ENCODE measurements at places on chromosomes 1 and 21. TPM values are rescaled to one million over a fixed set of nuclear protein-coding genes. Genes with fewer than 3 reads are reported as not detected.
A peak's percentile ranks its signal among the peaks of the same experiment; 100 is the strongest.

Gene IQCC
- 0.51 TPM for total RNA-seq

Gene CSF1
- 4.8 TPM for total RNA-seq

Gene CHRM3
- 0.81 TPM for total RNA-seq

Gene IARS2
- 64.7 TPM for total RNA-seq

Gene PGM1
- total RNA-seq: 133 TPM

Gene MATN1
- total RNA-seq: not detected

Gene RGS4
- 3.0 TPM for total RNA-seq

Gene SPRR3
- total RNA-seq: not detected

Gene TFF3
- total RNA-seq: 1.7 TPM

Gene TRIM63
- total RNA-seq: not detected

Gene CCDC181
- total RNA-seq: not detected

Gene CELSR2
- total RNA-seq: 3.3 TPM

Gene OR2G6
- total RNA-seq: not detected

Gene C1QTNF12
- 1.0 TPM for total RNA-seq

Gene TSPAN2
- total RNA-seq: 0.46 TPM

Gene WDR64
- 0.17 TPM for total RNA-seq

Gene TSSK3
- total RNA-seq: 0.55 TPM

Gene CHD1L
- total RNA-seq: 21.7 TPM

Gene AADACL3
- total RNA-seq: not detected

Gene CAMK2N1
- 10.4 TPM for total RNA-seq

Gene PTGER3
- 0.16 TPM for total RNA-seq

- peak; percentile 29 for DNase-seq
Observed at GRCh38 chr1:55155522-55155921, 59.6 kb downstream of the USP24 start.

DNA sequence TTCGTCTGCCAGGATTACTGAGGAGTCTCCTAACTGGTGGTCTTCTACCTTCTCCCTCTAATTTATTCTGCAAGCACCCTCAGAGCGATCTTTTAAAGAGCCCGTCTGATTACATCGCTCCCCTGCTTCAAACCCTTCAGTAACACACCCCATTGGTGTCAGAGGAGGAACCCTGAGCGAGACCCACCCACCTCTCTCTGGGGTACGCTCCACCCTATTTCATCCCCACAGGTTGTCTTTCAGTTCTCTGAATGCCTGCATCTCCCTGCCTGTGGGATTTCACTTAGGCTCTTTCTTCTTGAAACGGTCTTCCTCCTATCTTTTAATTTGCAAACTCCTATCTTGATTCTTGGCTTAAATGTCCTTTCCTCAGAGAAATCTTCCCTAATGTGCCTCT, 39.4 kb downstream of the C1orf21 start:
- no peak for DNase-seq

DNA sequence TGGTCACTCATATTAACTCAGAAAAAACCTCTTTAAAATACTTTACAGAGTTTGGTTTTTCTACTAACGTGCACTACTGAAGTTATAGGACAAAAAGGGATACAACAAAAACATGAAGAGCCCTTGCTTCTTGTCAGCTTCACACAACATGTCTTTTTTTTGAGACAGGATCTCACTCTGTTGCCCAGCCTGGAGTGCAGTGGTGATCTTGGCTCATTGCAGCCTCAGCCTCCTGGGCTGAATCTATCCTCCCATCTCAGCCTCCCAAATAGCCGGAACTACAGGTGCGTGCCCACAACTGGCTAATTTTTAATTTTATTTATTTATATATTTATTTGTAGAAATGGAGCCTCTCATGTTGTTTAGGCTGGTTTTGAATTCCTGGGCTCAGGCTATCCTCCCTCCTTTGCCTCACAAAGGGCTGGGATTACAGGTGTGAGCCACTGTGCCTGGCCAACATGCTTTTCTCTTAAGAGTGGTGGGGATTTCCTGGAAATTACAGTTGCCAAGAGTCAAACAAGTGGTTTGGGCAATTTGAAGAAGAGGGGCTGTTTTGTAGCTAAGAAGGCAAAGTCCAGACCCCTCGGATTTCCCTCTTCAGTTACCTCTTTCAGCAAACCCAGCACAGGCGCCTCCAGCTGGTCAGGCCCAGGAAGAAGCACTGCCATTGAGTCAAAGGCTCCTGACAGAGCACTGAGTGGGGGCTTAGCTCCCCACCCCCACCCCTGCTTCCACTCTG, 6.4 kb upstream of the SMPDL3B start:
- DNase-seq: no peak

- DNase-seq: no peak
Observed at GRCh38 chr1:76929136-76929535, 61.9 kb downstream of the ST6GALNAC5 start.

- DNase-seq: no peak
Observed at GRCh38 chr1:115954684-115955083, 21.6 kb upstream of the SLC22A15 start.

- no peak for DNase-seq
Observed at GRCh38 chr1:27689423-27690173, 17.6 kb upstream of the IFI6 start.

DNA sequence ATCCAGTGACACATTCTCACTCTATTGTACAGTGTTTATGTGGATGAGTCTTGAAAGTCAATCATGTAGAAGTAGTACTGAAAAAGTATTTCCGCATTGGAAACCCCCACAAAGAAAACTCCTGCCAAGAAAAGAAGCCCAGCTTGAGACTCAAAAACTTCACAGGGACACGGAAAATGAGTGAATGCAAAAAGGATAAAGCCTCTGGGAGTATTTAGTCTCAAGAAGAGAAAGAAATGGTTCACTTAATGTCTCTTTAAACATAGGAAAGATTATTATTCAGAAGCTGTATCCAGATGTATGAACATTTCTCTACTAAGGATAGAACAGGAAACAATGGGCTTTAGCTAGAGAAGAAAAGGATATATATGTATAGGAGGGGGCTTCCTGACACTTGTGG, 304.5 kb downstream of the BARHL2 start:
- no peak for DNase-seq

DNA sequence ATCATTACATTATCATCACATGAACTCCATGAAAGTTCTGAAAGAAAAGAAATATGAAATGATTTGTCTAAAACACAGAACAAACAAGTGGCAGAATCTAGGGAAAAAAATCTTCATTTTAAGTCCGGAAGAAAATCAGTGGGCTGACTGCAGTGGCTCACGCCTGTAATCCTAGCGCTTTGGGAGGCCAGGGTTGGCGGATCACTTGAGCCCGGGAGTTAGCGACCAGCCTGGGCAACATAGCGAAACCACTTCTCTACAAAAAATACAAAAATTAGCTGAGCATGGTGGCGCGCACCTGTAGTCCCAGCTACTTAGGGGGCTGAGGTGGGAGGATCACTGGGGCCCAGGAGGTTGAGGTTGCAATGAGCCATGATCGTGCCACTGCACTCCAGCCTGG, 4.8 kb downstream of the FOXJ3 start:
- no peak for DNase-seq

- DNase-seq: no peak
Observed at GRCh38 chr1:31127266-31127665, 61.7 kb upstream of the PUM1 start.

DNA sequence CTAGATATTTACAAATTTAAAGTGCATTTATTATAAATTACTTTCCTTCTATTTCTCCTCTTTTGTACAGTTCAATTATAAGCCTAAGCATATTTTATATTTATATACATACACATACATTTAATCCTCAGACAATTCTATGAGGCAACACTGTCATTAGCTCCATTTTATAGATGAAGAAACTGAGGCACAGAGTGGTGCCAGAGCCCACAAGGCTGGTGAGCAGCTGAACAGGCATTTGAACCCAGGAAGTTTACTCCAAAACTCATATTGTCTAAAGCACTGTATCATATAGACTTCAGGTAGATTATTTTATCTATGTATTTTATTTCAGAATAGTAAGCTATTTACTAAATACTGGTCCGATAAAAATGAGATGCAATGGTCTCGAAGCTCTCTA, 52.3 kb downstream of the PTP4A2 start:
- DNase-seq: no peak

DNA sequence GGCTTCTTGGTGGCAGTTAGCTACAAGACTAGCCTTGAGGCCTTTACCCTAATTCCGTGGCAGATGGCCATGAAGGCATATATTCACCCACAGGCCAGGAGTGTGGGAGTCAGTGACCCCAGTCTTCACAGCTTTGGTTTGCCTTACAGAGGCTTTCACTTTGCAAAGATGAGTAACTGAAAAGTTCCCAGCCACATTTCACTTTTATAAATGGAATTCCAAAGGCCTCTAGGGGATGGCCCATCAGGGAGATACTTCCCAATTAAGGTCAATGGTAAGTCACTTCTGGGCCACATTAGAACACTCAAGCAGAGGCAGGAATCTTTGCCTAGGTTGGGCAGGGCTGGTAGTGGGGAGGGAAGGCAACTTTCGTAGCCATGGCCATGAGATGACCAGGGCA, 13.1 kb upstream of the HEYL start:
- no peak for DNase-seq

- no peak for DNase-seq
Observed at GRCh38 chr1:100834777-100835660, 59.6 kb downstream of the EXTL2 start.

DNA sequence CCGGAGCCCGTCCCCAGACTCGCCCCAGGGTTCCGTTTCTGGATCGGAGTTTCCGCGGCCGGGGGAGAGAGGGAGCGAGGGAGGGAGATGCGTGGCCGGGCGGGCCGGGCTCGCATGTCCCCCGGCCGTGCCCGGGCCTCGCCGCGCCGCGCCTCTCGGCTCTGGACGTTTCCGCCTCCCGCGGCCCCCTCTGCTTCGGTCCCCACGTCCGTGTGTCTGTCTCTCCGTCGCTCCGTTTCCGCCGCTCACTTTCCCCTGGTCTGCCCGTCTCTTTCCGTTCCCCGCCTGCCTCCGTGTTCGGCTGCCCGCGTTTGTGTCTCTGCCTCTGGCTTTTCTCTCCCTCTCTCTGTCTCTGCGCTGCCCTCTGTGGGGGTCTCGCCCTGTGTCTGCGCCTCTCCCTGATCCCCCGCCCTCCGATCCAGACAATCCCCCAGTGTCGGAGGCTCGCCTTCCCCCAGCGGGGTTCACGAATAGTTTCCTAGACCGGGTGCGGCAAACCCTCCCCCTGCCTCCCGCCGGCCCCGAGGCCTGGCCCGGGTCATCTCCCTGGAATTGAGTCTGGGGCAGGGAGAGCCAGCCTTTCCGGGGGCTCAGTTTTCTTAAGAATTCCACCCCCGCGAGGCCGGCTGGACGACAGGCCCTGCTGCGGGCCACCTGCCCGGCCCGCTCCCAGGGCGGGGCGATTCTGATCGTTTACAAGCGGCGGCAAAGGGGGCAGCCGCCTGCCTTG, 735 bp downstream of the NBL1 start:
- no peak for DNase-seq

GRCh38 chr21:18041012-18041411, 203.6 kb upstream of the CHODL start:
- no peak for DNase-seq

DNA sequence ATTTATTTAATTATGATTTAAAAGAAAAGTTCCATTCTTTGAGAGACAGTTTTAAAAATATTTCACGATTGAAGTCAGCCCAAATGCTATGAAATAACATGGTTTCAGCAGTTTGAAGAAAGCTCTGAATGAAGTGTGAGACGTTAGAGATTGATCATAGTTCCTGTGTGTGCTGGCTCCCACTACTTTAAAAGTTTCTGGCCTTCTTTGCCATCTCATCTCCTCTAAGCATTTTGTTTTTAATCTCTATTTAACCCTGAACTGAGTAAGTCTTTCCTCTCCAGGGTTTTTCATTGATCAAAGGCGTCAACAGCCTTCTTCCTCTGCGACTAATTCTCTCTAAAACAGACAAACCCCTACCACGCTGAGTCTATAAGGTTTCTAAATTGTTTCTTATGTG, 225.3 kb upstream of the B3GALT2 start:
- DNase-seq: no peak

- DNase-seq: no peak
Observed at GRCh38 chr1:60753036-60753900, 329.1 kb upstream of the NFIA start.

- DNase-seq: no peak
Observed at GRCh38 chr1:150127868-150128267, 21.8 kb upstream of the PLEKHO1 start.

- DNase-seq: no peak
Observed at GRCh38 chr1:222346955-222347354, 200.9 kb downstream of the HHIPL2 start.

GRCh38 chr1:43942411-43942810, 4.3 kb upstream of the IPO13 start:
- no peak for DNase-seq

DNA sequence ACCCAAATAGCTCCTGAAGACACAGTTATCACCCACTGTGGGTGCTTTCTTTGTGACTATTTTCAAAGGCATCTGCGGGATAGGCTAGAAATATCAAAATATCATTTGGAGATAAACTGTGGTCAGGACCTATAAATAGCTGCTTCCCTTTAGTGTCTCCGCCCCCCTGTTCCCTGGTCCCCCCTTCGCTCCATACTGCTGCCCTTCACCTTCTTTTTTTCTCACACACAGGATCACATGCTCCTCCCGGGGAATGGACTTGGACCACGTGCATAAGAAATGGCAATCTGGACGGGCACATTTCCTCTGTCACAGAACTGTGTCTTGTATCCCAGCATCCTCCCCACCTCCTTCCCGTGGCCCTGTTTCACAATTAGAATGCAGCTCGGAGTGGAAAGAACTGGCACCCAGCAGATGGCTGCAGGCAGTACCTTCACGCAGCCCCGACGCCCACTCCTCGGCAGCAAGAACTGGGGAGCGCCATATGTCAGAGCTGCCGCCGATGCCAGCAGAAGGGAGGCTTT, 68.8 kb upstream of the SSX2IP start:
- DNase-seq: no peak

GRCh38 chr1:241240069-241240468, 116.9 kb downstream of the RGS7 start:
- no peak for DNase-seq

DNA sequence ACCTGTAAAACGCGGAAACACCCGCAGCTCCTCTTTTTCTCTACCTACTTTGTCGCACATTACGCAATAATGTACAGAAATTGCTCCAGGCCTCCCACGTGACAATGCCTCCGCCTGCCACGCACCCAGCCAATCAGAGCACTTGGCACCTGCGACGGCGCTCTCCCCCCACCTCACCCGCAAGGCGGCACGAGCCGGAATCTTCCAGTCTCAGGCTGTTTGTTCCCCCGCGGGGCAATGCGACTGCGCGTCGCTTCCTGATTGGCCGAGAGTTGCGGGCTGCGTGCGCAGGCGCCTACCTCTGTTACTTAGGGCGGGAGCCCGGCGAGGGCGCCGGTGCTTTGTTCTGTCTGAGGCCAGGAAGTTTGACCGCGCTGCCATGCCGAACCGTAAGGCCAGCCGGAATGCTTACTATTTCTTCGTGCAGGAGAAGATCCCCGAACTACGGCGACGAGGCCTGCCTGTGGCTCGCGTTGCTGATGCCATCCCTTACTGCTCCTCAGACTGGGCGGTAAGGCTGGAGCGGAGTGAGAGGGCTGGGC, at the start of gene MAEL:
Gene MAEL, plus strand, starts transcription at position 307 of the 542 bp plus-strand sequence. Its CDS starts 73 bp downstream, at position 380.
- no peak for DNase-seq

DNA sequence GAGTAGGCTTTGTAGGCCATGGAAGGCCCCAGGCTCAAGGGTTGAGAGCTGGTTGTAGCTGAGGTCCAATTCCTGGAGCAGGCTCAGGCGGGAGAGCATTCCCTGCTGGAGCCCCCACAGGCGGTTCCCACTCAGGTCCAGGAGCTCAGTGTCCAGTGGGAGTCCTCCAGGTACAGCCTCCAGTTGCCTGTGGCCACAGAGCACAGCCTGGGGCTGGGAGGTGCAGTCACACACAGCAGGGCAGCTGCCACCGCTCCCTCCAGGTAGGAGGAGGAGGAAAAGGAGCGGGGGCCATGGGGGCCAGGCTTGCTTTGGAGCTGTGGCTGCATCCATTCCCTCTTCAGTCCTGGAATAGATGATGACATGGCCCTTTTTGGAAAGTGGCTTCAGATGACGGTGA, 2.8 kb downstream of the LINGO4 start:
- DNase-seq: no peak

- DNase-seq: no peak
Observed at GRCh38 chr1:187264995-187265602, 436.4 kb downstream of the PLA2G4A start.

All from right lobe of liver (tissue), 6 donors.